Endothelial cell (in vitro differentiated cells): ENCODE measurements at places on chromosomes 2 and 18.

GRCh38 chr2:38603402-38604290 lies 918 bp upstream of the HNRNPLL start:
- peak; percentile 81 for DNase-seq

DNA sequence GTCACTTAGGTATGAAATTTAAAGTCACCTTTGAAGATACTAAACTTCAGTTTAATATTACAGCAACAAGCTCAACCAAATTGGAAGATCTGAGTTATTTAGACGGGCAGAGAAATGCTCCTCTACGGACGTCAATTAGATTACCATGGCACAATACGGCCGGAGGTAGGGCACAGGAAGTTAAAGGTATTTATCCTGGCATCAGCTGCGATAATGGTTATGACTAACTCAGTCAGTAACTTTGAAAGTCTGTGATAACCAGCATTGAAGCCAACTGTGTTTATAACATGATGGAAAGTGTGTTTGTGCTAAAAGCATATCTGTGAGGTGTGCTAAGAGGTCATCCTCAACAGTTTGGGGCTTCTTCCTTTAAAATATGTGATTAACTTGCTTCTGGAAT lies 117.3 kb downstream of the WDSUB1 start:
- DNase-seq, result no peak

GRCh38 chr2:7646661-7647060 lies 729.4 kb downstream of the RNF144A start:
- DNase-seq, result no peak

DNA sequence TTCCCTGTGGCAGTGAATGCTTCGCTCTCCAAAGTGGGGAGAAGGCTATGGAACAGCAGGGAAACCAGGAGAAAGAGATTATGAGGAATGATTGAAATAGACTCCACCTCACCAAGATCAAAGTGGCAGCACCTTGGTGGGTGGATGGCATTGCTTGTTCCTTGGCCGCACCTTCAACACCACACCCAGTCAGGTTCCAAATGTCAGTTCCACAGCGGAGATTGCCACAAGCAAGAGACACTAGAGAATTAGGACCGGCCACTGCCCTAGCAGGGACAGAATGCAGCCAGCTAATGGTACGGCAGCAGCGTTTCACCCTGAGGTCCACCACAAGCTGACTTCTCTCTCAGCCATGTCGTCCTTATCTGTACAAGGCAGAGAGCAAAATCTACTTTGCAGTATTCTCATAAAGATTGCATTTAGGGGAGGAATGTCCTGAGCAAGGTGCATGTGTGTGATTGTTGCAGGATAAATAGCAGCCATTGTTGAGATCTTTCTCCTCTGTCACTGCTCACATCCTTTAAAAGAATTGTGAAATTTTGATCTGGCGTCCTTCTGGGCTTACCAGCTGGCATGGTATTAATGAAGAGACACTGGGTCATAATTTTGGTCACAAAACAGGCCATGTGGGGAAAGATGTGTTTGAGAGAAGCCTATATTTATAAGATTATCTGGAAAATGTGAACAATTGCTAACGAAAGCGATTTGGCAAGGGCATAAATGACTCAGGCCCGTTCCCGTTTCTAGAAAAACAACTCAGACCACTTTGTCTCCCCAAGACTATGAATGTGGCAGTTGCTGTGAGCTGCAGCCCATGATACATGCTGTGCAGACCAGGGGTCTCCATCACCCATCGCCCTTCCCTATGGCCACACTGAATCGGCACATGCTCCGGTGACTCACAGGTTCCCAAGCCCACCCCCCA lies 228.6 kb upstream of the ID2 start:
- DNase-seq, result no peak

GRCh38 chr2:159635006-159635789 lies 18.9 kb upstream of the BAZ2B start:
- DNase-seq, result no peak

DNA sequence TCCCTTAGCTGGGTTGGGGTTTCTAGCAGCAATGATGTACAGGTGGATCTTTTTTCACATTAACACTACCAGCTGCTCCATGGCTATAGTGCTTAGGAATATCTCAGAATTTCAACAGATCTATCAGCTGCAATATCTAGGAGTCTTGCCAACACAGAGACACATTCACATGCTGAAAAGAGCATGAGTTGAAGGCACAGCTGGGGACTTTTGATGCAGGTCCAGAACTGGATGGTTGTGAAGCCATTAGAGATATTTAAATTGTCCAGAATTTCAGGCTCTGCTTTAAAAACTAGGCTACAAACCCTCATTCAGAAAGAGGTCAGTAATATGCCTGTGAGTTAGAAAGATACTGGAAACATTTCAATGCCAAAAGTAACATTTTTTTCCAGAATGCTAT lies 122.2 kb upstream of the CCDC195 start:
- DNase-seq, result no peak

DNA sequence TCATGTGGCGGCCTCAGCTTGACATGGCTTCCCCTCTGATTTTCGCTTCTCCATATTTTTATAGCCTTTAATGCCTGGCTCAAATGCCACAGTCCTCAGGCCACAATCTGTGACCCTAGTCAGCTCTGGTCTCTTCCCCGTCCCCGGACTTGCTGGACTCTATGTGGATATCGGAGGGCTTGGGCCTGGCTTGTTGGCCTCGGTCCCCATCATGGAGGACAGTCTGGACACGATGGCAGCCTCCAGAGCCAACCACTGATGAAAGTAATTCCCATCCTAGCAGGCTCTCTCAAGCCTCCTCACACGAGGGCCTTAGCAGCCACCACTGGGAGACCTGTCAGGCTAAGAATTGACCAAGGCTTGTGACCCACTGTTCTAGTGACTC lies 61.6 kb downstream of the LPIN1 start:
- no peak for DNase-seq

DNA sequence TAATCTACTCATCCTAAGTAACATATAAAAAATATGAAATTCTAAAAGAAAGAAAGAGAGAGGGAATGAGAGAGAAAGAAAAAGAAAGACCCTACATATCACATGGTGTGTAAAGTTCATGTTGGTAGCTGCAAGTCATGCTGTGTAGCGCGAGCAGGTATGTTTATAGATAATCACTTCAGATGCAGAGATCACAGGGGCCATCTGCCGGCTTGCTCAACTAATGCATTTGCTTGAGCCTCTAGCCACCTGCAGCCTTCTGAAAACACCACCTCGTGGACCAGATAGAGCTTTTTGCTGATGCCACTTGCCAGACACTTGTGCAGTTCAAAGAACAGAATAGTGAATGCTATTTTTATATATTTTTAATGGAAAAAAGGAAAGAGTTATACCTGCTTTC lies 37.6 kb downstream of the CDH7 start:
- no peak for DNase-seq

- no peak for DNase-seq
These were observed 68.3 kb downstream of the TET3 start for GRCh38 chr2:74052732-74053710.

GRCh38 chr2:70388813-70389212 lies 86.9 kb upstream of the FAM136A start:
- DNase-seq, result no peak

- DNase-seq, result no peak
These were observed 28.5 kb upstream of the TNS1 start for GRCh38 chr2:218031261-218031660.

GRCh38 chr2:226589043-226589442 lies 210.6 kb downstream of the IRS1 start:
- no peak for DNase-seq

DNA sequence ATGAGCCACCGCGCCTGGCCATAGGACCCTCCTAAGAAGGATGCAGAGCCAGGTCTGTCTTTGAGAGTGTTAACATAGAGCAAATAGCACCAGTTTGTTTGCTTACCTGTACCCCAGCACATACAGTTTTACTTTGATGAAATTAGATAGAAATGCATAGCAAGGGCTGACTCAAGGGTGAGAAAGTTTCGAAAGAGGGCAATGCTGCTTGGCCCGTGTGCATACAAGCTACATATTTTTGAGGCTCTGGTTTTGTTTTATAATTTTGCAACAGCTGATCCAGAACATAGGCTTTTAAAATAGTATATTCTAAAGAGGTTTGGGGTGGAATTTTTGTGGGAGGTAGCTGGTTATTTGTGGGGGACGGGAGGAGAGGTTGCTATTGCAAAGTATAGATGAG lies 151.7 kb downstream of the MCFD2 start:
- no peak for DNase-seq

GRCh38 chr2:179744401-179744800 lies 117.0 kb downstream of the ZNF385B start:
- no peak for DNase-seq

GRCh38 chr2:239062743-239063142 lies 214.9 kb downstream of the TWIST2 start:
- no peak for DNase-seq

DNA sequence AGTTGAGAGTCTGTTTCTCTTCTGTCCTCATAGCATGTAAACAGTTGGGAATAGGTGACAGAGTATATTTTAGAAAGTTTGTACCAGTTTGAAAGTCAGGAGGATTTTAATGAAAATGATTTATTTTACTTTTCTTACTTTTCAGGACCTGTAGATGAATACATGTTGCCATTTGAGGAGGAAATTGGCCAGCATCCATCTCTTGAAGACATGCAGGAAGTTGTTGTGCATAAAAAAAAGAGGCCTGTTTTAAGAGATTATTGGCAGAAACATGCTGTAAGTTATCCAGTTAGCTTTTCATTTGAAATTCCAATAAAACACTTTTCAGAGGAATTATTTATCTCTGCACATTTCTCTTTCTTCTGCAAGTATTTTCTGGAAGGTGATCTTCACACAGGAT lies 81.1 kb downstream of the ACVR2A start:
- no peak for DNase-seq

DNA sequence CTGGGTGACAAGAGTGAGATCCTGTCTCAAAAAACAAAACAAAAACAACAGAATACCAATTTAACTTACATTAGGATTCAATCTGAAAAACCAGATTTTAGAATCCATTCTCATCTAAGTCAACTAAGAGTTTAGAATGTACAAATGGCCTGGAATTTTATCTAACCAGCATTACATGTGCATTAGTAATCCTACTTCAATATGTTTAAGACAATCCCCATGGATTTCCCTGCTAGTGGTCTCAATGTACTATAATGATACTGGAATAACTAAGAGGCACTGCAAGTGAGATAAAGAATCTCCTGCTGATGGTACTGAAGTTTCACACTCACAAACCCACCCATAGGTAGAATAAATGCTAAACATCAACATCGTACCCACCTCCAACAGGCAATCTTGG lies 53.9 kb upstream of the DNER start:
- no peak for DNase-seq

DNA sequence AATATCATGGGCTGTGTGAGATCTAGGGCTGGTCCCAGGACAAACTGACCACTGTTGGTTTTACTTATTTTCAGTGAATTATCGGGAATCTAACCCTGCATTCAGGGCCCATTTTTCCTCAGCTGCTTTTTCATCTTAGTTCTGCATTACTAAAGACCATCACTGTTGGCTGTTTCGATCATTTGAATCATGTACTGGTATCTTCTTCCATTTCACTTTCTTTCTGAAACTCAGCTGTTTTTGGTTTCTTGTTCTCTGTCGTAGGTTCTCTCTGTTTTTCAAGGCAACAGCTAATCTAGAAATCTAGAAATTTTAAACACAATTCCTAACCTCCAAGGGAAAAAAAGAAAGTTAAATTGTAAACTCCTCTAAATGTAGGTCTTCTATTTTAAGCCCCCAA lies 159.9 kb upstream of the SESTD1 start:
- no peak for DNase-seq

DNA sequence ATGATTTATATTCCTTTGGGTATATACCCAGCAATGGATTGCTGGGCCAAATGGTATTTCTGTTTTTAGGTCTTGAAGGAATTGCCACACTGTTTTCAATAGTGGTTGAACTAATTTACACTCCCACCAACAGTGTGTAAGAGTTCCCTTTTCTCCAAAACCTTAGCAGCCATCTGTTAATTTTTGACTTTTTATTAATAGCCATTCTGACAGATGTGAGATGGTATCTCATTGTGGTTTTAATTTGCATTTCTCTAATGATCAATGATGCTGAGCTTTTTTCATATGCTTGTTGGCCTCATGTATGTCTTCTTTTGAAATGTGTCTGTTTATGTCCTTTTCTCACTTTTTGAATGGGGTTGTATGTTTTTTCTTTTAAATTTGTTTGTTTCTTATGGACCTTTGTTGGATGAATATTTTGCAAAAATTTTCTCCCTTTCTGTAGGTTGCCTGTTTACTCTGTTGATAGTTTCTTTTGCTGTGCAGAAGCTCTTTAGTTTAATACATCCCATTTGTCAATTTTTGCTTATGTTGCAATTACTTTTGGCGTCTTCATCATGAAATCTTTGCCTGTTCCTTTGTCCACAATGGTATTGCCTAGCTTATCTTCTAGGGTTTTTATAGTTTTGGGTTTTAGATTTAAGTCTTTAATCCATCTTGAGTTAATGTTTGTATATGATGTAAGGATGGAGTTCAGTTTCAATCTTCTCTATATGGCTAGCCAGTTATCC lies 119.7 kb upstream of the XIRP2 start:
- DNase-seq, result no peak

DNA sequence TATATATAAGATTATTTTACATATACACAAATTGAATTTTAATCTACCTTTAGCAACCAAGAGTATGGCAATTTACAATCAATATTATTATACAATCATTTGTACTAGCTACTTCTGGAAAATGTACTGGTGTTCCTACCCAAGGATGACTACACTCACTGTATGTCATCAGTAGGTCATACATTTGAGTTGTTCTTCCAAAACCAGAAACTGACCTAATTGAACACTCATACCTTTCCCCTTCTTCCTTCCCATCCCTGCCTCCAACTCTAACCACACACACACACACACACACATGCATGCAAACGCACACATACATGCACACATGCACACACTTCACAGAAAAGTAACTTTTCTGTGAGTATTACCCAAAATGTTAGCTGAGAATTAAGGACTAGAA lies 8.2 kb upstream of the ERCC3 start:
- no peak for DNase-seq

- no peak for DNase-seq
These were observed 12.2 kb downstream of the LPIN1 start for GRCh38 chr2:11758647-11759046.

DNA sequence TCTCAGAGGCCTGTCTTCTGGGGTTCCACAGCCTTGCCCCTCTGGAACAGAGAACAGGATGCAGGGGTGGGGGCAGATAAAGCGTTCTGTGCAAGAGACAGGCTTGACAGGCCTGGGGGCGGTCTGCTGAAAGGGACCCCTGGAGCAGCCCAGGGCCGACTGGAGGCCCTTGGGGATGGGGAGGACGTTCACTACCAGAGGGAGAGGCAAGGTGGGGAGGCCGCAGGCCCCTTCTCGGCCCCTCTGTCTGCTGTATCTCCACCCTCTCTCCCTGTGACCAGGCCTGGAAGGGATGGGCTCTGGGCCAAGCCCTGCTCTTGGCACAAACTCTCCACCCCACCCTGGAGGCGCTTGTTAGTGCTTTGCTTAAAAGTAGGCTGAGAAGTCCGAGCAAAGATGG lies 27.3 kb upstream of the INHBB start:
- no peak for DNase-seq
